ENCODE measurements at places on chromosomes 1 and 21. TPM values are rescaled to one million over a fixed set of nuclear protein-coding genes. Genes with fewer than 3 reads are reported as not detected.

The ESPN gene
- total RNA-seq: 14.5 TPM

The ECM1 gene
- 13.9 TPM for total RNA-seq

The OR2G6 gene
- not detected for total RNA-seq

The GPR25 gene
- total RNA-seq: not detected

The CBR1 gene
- total RNA-seq: 134 TPM

The FMO4 gene
- total RNA-seq: 0.85 TPM

The OR2L2 gene
- under 0.01 TPM for total RNA-seq

The S100A12 gene
- 1.7 TPM for total RNA-seq

The SYNC gene
- total RNA-seq: 18.8 TPM

The URB2 gene
- 14.7 TPM for total RNA-seq

The CYP4B1 gene
- total RNA-seq: not detected

The EFNA3 gene
- total RNA-seq: 12.6 TPM

The NGF gene
- 2.8 TPM for total RNA-seq

The SPRR2A gene
- 3.0 TPM for total RNA-seq

All from tracheal epithelial cell (primary cell).